ENCODE measurements at places on chromosomes 6 and 20.

- DNase-seq: no peak
Measured at GRCh38 chr20:54429364-54429763, 46.0 kb upstream of the DOK5 start.

DNA sequence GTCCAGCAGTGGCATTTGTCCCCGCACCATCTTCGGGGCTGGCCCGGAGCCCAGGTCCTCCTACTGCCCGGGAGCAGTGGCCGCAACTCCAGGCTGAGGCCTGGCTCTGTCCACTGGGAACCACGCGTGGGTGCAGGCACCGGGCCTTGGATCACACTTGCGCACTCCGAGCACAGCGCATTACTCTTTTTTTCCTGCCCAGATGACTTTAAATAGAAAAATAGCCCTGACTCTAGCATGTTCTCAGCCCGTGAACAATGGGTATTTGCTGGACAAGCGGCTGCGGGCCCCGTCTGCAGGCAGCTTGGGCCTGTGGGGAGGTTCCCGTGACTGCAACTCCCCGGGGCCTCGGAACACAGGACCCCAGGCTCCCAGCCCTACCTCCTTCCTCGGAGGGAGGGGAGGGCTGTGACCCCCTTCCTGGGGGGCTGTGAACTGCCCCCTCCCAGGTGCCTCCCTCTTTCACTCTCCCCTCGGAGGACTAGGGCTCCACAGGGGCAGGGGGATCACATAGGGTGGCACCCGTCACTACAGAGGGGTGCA is 162.2 kb downstream of the TBXT start:
- no peak for DNase-seq

DNA sequence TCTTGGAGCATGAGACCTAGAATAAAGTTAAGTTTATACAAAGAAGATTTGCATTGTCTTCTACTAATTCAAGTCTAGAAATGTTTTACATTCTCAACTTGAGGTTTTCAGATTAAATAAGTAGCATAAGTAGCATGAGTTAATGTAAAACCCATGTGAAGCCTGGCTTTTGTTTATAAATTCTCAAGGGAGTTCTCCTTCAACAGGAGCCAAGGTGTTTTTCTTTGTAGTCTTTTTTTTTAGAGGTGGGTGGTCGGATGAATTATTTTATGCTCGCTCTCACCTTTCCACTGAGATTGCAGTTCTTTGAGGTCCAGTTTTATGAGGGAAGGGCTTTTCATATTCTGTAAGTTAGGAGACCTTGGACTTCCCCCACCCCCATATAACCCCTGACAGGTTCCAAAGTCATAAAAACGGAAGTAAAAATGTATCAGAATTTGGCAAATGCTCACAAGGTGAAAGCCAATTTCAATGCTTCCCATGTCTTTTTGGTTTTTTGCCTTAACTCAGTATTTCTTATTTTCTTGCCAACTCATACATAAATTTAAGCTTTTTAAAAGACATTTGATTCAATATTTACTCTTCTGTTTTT is 244.3 kb upstream of the ASCC3 start:
- DNase-seq: no peak

DNA sequence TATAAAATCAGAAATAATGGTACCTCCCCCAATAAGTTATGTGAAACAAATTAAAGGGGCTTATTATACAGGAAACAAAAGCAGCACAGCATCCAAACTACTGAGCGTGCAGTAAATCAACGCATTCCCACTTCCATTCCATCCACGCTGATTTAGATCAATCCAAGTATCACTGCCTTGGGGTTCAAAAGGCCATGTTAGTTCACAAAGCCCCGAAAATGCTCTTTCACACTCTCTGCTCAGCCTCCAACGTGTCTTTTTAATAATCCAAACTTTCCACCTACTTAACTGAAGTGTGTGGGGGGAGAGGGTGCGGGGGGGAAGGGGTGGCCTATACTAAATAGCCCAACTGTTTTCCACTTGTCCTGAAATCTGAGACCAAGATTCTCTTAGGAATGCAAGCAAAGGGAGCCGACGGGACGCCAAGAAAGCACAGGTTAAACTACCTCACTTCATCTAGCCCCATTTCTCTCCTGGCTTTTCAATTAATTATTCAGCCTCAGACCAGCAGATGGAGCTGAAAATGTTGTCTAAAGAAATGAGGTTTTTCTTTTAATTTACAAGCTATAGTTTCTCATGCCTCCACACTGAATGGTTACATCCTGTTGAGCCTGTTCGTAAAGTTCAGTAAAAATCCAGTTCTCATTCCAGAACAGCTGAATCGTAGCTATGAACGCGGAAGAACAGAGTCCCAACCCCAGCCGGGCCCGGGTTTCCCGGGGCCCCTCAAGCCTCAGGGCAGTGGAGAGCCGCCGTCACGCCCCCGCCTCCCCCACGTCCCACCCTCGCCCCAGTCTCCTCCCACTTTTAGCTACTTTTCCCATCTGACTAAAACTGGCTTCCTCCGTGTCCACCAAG is 1.0 kb upstream of the NXT1 start:
- DNase-seq: peak; percentile 30
